Activated naive CD4-positive, alpha-beta T cell treated with anti-CD3 and anti-CD28 coated beads for 36 hours (primary cell): ENCODE measurements at places on chromosomes 16 and 17. TPM values are rescaled to one million over a fixed set of nuclear protein-coding genes. Genes with fewer than 3 reads are reported as not detected.

DNA sequence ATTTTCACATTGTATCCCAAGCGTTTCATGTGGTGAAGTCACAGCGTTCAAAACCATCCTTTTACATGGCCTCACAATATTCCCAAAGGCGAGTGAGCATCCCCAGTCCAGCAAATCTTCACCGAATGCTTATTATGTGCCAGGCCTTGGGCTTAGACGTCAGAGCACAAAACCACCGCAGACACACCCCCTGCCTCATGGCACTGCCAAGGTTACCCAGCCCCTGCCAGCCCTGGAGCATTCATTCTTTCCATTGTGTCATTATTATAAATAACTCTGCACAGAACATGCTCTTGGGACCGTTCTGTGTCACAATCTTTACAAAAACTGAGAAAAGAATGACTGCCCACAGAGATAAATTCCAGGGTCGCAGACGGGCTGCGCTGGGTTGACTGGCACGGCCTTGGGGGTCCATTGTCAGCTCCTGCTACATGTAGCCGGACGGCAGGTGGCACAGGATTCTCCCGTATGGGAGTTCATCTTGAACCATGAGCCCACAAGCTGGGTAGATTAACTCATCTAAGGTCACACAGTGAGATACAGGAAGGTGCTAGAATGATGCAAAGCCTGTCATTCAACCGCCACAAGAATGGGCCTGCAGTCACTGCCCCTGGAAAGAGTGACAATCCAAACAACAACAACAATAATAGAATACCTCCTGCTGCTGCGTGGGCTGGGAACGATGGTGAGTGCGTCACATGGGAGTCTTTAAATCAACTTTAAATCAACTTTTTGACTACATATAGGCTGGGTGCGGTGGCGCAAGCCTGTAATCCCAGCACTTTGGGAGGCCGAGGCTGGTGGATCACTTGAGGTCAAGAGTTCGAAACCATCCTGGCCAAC is 4.5 kb upstream of the NECAB2 start:
- no peak for DNase-seq

DNA sequence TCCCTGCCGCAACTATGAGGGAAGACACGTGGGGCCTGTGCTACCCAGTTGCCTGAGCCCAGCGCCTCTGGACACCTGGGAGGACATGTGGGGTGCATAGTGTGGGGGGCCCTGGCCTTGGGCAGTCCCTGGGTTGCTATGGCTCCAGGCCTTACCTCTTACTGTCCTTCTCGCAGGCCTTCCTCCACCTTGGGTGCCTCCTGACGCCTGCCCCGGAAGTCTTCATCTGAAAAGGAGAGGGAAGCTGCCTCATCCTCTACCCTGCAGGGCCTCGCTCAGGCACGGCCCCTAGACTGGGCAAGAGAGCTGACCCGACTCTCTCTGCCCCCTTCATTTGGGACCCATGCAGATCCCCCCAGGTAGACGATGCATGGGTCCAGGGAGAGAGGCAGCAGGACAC is 16.5 kb upstream of the MRPS23 start:
- DNase-seq = no peak

DNA sequence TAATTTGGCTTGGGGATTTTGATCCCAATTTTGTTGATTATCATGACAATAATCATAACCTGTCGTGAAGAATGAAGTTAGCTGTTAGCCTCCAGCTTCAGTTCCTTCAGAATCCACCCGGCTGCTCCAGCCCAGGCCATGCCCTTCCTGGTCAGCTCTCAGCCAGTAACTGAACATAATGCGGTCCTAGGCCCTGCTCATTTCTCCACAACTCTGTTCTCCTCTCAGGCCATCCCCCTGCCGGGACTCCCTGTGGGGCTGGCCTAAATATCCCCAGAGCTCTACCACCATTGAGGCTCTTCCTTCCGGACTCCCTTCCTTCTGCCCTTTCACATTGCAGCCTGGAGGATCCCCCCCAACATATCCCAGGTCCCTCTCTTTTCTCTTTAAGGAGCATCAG is 833.4 kb upstream of the GOT2 start:
- no peak for DNase-seq

- no peak for DNase-seq
Measured at GRCh38 chr16:49531425-49531824, 157.8 kb downstream of the C16orf78 start.

GRCh38 chr16:52350031-52350642 is 196.8 kb downstream of the TOX3 start:
- DNase-seq = no peak

DNA sequence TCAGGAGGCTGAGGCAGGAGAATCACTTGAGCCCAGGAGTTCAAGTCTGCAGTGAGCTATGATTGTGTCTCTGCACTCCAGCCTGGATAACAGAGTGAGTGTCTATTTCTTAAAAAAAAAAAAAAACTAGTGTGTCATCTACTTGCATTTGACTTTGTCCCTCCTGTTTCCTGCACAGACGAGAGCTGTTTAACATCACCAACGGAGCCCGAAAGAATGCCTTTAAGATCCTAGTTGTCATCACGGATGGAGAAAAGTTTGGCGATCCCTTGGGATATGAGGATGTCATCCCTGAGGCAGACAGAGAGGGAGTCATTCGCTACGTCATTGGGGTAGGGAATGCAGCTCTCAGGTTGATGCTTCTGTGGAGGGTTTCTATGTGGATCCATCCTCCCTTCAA is 13.4 kb downstream of the ITGAM start:
- DNase-seq = no peak

DNA sequence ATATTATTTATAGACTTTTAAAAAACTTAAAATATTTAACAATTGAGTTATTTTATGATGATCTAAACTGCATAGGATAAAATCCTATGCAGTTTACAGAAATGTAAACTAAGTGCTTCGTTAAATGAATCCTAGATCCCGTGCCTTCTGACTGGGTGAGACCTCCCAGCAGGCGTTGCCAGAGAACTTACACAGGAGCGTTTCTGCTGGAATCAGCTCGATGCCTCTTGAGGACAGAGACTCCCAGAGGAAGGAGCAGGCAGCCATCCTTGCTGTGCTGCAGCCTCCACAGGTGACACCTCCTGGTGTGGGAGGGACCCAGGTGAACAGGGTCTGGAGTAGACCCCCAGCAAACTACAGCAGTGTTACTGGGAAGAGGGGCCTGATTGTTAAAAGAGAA is 160.4 kb downstream of the WWOX start:
- DNase-seq = no peak

- DNase-seq = no peak
Measured at GRCh38 chr17:57135789-57136291, 50.8 kb downstream of the AKAP1 start.

GRCh38 chr16:85004587-85005205 is 6.6 kb downstream of the ZDHHC7 start:
- no peak for DNase-seq

GRCh38 chr16:9650284-9650683 is 531.9 kb downstream of the GRIN2A start:
- DNase-seq = no peak

ENPP7 gene
- total RNA-seq = not detected

SHBG gene
- total RNA-seq = not detected
